ENCODE measurements at places on chromosomes 11 and 22.
A peak's percentile ranks its signal among the peaks of the same experiment; 100 is the strongest.

DNA sequence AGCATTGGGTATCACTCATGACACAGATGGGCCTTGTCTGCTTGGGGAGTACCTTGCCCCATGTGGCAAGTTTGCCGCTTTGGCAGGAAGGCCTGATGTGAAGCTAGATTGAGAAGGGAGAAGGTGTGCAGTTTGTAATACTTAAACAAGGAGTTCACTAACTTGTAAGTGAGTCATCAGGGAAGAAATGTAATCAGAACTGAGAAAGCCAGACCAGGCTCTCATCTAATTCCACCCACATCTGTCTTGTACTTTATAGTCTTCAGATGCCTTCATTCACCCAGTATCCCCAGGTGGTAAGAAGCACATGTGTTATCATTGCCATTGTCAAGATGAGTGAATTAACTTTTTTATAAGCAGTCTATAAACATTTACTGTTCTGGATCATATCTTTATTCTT is 116.0 kb upstream of the DDI1 start:
- DNase-seq, result no peak

GRCh38 chr11:61162092-61162941 is 1.1 kb upstream of the VPS37C start:
- no peak for DNase-seq

- no peak for DNase-seq
Observed at GRCh38 chr11:36447947-36448346, 62.1 kb downstream of the TRAF6 start.

GRCh38 chr11:44753961-44754645 is 27.3 kb downstream of the TSPAN18 start:
- DNase-seq, result no peak

GRCh38 chr11:18012122-18012905 is 533 bp downstream of the SERGEF start:
- DNase-seq, result no peak

GRCh38 chr11:111586388-111586831 is 15.8 kb upstream of the SIK2 start:
- peak; percentile 48 for DNase-seq

DNA sequence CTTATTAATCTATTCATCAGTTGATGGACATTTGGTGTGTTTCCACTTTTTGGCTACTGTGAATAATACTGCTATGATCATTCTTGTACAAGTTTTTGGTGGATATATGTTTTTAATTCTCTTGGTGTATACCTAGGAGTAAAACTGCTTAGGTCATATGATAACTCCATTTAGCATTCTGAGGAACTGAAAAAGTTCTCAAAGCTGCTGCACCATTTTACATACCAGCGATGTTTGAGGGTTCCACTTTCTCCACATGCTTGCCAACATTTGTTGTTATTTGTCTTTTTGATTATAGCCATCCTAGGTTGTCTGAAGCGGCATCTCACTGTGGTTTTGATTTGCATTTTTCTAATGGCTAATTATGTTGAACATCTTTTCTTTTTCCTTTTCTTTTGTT is 4.1 kb upstream of the ACER3 start:
- no peak for DNase-seq

- no peak for DNase-seq
Observed at GRCh38 chr11:7833527-7833926, 36.8 kb upstream of the OR5P2 start.

- no peak for DNase-seq
Observed at GRCh38 chr11:63687845-63688244, 6.5 kb downstream of the RTN3 start.

GRCh38 chr22:33650244-33650643 is 270.0 kb downstream of the LARGE1 start:
- no peak for DNase-seq

DNA sequence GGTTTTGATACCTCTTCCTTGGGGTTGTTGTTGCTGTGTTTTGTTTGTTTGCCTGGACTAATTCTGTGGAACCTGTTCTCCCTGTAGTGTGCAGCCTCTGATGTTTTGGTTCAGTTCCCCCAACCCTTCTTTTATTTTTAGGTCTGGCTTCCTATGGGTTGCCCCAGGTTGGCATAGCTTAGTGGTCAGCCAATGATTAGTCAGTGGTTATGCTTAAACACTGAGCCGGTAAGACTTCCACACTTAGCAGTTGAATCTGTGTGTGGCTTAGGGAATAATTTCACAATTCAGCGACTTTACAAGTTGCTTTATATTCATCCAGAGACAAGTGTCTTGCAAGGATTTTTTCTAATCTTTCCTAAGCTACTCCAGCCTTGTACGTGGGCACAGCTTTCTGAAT is 78.6 kb upstream of the CLPB start:
- no peak for DNase-seq

- peak; percentile 46 for DNase-seq
Observed at GRCh38 chr11:123083623-123084029, 21.7 kb upstream of the HSPA8 start.

GRCh38 chr22:36578619-36579018 is 49.7 kb upstream of the EIF3D start:
- no peak for DNase-seq

GRCh38 chr22:48245196-48245485 is 1482.7 kb downstream of the TBC1D22A start:
- no peak for DNase-seq

DNA sequence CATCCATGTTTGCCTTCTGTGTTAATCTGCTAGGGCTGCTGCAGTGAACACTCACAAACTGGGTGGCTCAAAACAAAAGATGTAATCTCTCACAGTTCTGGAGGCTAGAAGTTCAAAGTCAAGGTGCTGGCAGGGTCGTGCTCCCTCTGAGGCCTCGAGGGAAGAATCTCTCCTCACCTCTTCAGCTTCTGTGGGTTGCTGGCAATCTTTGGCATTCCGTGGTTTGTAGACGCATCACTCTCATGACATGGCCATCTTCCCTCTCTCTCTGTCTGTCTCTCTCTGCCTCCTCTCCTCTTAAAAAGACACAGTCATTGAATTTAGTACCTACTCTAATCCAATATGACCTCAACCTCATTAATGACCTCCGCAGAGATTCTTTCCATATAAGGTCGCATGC is 78.8 kb downstream of the TSPAN18 start:
- DNase-seq, result no peak

DNA sequence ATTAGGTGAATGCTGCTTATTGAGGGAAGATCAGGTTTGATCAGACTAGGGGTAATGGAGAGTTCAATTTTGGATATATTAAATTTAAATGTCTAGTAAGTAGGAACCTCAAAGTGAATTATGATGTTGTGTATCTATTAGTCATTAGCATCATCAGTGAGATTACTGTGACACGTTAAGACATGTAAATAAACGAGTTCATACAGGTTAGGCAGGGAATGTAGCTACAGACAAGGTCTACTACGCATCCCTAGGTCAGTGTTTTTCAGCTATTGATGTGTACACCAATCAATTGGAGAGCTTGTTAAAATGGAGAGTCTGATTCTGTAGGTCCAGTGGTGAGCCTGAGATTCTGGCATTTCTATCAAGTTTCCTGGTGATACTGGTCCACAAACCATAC is 120.1 kb upstream of the LRRC4C start:
- no peak for DNase-seq
